ENCODE measurements at places on chromosomes 4 and X.

GRCh38 chrX:66000178-66000577 is 39.7 kb downstream of the VSIG4 start:
- no peak for DNase-seq

DNA sequence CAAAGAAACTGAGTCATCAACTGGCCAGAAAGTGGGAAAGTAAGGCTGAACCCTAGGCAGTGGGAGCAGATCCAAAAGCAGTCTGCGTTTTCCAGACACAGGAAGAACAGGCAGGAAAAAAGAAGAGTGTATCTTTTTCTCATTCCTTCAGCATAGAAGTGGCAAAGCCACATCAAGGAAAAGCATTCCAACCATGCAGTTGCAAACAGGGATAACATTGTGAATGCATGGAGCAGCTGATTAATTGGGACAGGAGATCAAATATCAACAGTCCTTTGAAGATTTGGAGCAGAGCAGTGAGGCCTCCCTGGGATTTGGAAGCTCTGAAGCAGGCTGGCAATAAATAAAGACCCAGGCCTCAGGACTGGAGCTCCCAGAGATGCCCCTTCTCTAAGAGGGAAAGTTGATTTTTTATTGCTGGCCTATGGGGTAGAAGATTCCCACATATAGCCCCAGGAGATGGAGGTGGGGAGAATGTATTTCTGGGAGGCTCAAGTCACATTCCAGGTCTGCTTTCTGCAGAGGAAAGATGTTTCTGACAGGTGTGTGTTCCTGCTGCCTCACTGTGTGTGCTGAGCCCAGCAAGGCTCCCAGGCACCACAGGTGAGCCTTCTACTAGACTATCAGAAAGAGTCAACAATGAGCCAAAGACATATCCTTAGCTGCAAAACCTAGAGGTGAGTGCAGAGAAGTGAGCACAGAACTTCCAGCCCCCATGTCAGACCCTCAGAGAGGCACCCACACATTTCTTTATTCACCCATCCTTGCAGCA is 222.5 kb downstream of the RAB28 start:
- no peak for DNase-seq

- DNase-seq, result peak; percentile 26
Observed at GRCh38 chr4:149896432-149896831, 80.8 kb upstream of the IQCM start.

- DNase-seq, result no peak
Observed at GRCh38 chr4:16862697-16863096, 35.7 kb downstream of the LDB2 start.

- DNase-seq, result no peak
Observed at GRCh38 chr4:173506597-173507211, 23.3 kb downstream of the HAND2 start.

DNA sequence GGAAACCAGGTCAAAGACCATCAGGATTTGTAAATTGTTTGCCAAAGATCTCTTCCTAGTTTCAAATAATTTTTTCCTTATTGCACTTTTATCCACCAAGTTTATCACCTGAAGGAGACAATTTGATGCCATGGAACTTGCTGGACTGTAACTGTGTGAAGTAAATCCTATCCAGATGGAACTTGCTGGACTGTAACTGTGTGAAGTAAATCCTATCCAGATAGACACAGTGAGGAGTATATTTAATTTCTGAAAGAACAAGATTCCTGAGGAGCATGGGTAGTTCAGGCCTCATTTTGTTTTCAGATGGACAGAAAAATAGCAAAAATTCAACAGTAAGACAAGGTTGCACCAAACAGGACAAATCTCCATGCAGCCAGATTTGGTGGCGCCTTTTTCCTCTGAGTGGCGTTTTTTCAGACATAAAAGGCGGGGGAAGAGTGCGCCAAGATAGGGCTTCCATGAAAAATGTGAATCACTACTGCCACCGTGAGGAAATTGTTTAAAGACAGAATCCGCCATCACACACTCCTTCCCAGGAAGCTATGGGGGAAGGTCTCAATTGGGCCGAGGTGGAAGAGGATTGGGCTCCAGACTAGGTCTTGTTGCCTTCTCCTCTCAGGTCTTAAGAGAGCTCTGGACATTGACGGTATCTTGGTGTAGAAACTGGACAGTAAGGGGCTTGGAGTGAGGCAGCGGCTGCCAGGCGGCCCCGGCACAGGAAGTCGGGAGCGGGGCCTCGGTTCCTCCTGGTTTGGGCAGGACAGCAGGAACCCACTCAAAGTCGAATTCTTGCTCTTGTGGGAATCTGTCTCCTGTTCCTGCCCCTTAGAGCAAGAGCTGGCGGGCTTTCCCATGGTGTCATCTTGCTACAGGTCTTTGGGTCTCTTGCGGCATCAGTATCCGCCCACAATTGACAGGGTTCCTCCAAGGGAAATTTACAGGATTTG is 234.7 kb downstream of the OR13H1 start:
- no peak for DNase-seq

- no peak for DNase-seq
Observed at GRCh38 chr4:128388352-128388630, 100.7 kb upstream of the PGRMC2 start.

DNA sequence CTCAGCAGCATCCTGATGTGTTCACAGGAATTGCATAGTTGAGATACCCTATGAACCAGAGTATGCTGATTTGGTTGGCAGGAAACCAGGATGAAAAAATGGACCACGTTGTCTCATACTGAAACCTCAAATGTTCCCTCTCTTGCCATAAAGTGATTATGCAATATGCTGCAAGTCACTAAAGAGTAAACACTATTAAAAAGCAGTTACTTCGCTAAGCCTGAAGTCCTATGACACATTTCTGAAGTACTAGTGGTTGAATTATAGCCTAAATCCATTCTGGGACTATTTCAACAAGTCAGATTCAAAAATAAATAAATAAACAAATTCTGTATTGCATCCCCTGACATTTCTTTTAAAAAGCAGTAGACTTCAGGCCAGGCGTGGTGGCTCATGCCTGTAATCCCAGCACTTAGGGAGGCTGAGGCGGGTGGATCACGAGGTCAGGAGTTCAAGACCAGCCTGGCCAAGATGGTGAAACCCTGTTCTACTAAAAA is 106.0 kb upstream of the NAP1L5 start:
- DNase-seq, result peak; percentile 78

DNA sequence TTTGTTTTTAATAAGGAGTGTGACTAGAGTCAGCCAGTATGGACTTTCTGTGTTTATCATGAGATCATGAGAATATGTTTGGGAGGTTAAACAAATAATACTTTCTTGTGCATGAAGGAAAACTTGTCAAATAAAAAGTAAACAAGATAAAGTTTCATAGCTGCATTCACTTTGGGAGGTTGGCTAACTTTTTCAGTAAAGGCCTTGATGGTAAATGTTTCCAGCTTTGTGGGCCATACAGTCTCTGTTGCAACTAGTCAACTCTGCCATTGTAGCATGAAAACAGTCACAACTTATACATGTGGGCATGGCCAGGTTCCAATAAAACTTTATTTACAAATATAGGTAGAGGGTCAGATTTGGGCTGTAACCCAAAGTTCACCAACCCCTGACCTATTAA is 150.4 kb downstream of the MID1 start:
- DNase-seq, result no peak

- DNase-seq, result no peak
Observed at GRCh38 chr4:147088146-147088545, 142.5 kb upstream of the TTC29 start.

DNA sequence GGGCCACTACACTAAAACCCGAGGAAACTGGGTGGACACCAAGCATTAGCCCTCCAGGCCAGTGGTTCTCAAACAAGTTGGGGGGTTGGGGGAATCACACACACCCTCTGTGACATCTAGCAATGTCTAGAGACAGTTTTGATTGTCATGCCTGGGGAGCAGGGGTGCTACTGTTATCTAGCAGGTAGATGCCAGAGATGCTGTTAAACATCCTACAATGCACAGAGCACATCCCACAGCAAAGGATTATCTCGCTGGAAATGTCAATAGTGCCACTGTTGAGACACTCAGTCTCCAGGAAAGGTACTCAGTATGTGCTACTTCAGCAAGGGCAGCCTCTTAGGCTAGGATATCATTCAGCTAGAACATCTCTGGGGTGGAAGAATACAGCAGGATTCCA is 1.3 kb downstream of the SMC1A start:
- no peak for DNase-seq

DNA sequence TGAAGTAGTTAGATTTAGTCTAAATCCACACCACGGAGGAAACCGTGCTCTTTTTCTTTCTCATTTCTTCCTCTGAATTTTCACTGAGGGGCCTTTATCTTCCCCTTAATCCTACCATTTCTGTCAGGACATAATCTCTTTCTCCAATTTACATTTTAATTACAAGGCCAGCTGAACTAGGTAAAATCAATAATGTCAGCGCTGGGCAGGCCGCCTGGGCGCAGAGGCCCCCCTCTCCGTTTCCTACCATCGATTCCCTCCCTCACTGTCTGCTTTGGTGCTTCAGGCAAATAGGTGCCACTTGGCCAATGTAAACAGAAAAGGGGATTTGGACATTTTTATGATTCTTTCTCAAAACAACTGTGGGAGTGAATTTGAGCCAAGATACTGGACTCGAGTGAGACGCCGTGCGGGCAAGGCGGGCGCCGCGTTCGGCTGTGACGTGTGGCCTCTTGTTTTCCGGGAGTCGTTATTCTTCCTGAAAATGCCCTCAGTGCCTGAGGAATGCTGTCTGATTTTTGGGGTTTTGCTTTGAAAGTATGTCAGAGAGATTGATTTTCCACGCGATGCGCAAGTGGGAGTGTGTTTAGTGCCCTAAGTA is 22.6 kb downstream of the UVSSA start:
- DNase-seq, result no peak

Measured in retinal pigment epithelial cell (primary cell).